ENCODE measurements at places on chromosomes 12 and 14.

- DNase-seq = no peak
Observed at GRCh38 chr14:31837031-31837430, 240.1 kb upstream of the ARHGAP5 start.

- peak; percentile 17 for DNase-seq
Observed at GRCh38 chr12:5260591-5261086, 171.3 kb upstream of the NTF3 start.

- DNase-seq = no peak
Observed at GRCh38 chr12:43241986-43242385, 310.0 kb downstream of the ADAMTS20 start.

- DNase-seq = no peak
Observed at GRCh38 chr14:91317381-91318308, 73.1 kb upstream of the GPR68 start.

DNA sequence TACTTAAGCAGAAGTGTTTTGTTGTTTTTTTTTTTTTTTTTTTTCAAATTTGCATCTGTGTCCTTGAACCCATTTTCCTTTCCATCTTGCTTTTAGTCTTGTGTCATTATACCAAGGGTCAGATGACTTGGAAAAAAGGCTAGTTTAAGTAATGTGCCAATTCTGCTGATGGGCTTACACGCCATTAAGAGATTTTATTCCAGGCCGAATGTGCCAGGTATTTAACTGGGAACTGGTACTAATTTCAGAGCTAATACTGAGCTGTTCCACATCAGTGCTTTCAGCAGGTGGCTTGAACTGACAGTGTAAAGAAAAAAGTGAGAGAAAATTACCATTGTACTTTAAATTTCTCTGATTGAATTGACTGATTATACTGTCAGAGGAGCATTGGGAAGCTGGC, 224.9 kb downstream of the NPAS3 start:
- no peak for DNase-seq

DNA sequence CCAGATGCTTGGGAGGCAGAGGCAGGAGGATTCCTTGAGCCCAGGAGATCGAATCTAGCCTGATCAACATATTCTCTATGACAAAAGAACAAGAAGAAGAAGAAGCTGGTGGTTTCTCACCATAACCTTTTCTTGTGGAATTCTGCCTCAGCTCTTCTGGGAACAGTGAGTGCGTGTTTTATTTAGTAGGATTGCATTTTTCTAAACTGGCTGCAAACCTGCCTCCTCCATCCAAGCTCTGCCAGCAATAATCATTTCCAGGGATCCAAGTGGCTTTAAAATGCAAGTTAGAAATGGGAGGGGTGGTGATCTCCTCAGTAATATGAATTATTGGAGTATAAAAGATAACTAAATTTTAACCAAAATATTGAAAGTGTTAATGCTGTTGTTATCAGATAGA, 46.1 kb upstream of the MMP17 start:
- DNase-seq = no peak
